ENCODE measurements at places on chromosomes 1 and 21.

- no peak for DNase-seq
Measured at GRCh38 chr21:26397545-26397944, 175.5 kb downstream of the CYYR1 start.

DNA sequence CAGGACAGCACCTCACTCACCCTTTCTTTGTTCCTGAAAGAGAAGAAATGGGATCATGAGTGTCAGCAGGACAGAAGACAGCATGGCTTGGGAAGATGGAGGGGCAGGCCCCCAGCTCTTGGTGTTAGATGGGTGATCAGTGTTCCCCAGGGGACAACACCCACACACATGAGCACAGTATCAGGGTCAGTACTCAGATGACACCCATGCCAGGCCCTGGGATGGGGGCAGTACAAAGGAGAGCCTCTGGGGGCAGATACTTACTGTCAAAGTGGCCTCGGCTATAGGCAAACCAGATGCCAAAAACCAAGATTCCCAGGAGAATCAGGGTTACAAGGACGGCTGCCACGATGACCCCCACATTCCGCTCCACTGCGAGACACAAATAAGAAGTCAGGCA lies 21.6 kb downstream of the F11R start:
- no peak for DNase-seq

DNA sequence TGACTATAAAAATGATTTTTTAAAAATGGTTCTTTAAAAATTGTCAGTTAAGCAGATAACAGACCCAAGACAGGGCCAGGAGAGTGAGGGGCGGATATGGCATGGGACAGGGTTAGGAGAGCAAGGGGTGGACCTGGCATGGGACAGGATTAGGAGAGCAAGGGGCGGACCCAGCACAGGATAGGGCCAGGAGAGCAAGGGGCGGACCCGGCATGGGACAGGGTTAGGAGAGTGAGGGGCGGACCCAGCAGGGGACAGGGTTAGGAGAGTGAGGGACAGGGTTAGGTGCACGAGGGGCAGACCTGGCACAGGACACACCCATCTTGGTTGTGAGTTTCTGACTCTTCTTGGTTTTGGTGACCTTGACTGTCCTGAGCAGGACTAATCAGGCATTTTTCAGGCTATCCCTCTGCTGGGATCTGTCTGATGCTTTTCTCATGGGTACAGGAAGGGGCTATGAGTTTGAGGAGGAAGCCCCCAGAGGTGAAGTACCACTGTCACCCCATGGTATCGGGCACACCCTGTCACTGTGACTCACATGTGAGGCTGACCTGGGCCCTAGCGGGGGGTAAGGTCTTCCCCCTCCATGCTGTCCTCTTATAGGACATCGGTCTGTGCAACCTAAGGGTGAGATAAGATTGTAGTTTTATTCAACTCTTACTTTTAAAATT lies 159.0 kb upstream of the COL6A1 start:
- no peak for DNase-seq

DNA sequence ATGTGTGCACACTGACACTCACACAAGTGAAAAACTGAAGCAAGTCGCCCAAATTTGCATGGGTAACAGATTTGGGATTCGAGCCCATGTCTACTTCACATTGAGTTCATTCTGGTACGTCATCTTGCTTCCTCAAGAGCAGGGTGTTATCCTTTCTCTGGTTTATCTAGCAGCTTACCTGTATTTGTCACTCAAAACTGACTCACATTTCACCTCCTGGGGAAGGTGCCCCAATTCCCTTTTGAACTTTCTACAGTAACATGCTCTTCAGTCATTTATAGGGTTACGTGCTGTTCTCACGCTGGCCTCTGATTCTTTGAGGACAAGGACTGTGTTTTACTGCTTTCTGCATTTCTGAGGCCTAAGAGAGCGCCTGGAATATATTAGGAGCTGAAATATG lies 162.8 kb downstream of the PDE4B start:
- DNase-seq, result no peak

DNA sequence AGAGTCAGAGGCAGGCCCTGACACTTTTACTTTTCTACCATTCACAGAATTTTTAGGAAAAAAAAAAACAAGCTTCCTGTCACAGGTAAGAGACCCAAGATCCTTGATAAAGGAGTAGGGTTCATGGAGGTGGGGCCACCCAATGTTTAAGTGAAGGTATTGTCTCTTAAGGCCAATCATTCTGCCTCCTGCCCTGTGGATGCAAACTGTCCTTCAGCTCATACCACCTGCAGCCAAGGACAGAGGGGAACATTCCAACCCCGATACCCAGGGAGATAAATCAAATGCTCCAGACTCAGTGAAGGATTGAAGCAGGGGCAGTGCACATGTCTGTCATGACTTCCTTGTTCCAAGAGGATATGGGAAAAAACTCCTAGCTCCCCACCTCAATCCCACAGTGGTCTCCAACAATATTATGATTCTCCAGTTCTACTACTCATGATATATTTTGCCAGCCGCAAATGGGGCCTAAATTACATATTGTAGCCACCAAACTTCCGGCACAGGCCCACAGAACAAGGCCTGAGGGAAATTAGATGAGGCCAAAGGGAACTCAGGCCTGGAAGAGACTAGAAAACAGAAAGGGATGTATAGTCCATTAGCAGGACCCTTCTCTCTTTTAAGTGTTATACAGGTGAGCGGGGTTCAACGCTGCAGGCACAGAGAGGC lies 59.5 kb downstream of the TRABD2B start:
- no peak for DNase-seq

All from muscle of back (tissue), 13 donors.